CD4-positive, alpha-beta T cell treated with Interleukin-10 for 1 hour (primary cell): ENCODE measurements at places on chromosomes 16 and 17.

DNA sequence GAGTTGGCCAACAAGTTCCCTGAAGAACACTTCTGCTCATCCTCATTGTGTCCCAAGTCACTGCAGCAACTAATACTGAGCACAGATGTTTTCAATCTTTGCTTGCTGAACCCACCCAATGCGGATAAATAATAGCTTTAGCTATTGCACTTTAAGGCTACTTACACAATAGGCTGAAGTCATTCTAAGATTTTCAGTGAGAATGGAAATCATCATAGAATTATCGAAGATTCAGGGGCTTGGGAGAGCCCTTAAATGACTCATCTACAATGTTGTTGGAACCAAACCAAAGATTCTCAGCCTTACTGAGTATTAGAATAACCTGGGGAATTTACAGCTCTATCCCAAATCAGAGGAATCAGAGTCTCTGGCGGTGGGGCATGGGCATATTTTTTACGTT lies 51.2 kb downstream of the SYCE1L start:
- DNase-seq, result no peak

GRCh38 chr16:81319221-81319912 lies 4.6 kb downstream of the GAN start:
- no peak for DNase-seq

- no peak for DNase-seq
These were observed 29.2 kb upstream of the SKAP1 start for GRCh38 chr17:48459070-48459844.

GRCh38 chr16:85353839-85354685 lies 241.8 kb upstream of the CIBAR2 start:
- DNase-seq, result no peak

- DNase-seq, result no peak
These were observed 8.3 kb downstream of the TSC2 start for GRCh38 chr16:2056077-2056476.
